HT-29 (cell line): ENCODE measurements at places on chromosomes 12 and 14. TPM values are rescaled to one million over a fixed set of nuclear protein-coding genes. Genes with fewer than 3 reads are reported as not detected.

DNA sequence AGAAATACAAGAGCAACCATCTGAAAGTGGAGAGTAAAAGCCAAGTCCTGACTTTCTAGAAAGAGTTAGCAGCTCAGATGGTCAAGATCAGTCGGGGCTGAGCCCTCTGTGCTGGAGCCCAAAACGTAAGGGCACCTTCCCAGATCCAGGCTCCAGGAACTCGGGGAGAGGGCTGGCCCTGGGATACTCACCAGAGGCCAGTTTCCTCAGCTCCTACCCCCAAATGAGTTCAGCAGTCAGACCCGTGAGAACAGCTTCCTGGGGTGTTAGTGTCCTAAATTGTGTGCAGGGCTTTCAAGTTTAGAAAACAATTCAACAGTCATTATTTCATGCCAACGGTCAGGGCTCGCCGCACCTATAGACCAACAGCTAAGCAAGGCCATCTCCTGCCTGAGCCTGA is 147.6 kb upstream of the FKBP4 start:
- no peak for DNase-seq

GRCh38 chr12:68695454-68695853 is 8.7 kb downstream of the NUP107 start:
- DNase-seq, result no peak

DNA sequence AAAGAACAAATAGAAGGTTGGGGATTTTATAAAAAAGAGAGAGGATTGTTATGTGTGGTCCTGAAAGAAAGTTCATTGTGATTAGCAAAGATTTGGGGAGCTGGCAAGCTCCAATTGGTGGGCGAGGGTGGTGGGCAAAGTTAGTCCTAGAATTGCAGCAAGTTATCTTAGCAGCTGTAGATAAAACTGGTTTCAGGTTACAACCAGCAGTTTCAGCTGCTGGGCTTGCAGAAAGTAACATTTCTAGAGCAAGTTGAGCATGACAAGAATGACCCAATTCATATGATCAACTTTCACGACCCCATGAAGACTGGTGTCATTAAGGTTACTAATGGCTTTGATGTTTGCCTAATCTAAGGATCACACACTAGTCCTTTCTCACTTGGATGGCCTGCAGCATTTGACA is 177.9 kb upstream of the NUDT4 start:
- DNase-seq, result no peak

GRCh38 chr14:66293533-66294105 is 192.6 kb upstream of the CCDC196 start:
- no peak for DNase-seq

Gene MCRS1
- total RNA-seq, result 124 and 130 TPM in 2 replicates
